ACHN (cell line): ENCODE measurements at places on chromosomes 4 and X.

- DNase-seq: peak; percentile 8
These were observed at the start of gene DKK2 for GRCh38 chr4:107035819-107036583. TSS of gene DKK2 (minus strand) at chr4:107036313. CDS start at chr4:107035591, 722 bp downstream.

- no peak for DNase-seq
These were observed 13.2 kb downstream of the PTTG2 start for GRCh38 chr4:37973441-37973840.

DNA sequence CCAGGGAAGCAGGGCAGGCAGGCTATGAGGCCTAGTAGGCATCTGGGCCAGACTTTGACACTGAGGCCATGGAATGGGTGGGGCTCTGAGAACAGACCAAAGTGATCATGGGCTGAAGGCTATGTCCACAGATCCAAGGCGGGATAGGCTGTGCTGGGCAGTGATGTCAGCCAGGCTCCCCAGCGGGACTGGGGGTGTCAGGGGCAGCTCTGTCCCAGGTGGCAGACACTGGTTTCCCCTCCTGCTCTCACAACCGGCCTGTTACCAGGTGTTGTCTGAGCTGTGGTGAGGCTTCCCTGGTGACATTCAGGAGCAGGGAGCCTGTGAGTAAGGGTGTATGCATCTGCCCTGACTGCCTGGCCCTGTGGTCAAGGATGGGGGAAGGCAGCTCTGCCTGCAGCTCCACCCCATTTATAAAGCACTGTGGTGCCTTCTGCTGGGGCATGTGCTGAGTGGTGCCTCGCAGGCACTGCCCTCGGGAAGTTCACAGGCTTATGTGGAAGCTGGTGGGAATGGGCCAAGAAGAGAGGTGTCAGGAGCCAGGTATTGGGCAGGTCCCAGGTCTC, 2.9 kb downstream of the IL9R start:
- DNase-seq: no peak

DNA sequence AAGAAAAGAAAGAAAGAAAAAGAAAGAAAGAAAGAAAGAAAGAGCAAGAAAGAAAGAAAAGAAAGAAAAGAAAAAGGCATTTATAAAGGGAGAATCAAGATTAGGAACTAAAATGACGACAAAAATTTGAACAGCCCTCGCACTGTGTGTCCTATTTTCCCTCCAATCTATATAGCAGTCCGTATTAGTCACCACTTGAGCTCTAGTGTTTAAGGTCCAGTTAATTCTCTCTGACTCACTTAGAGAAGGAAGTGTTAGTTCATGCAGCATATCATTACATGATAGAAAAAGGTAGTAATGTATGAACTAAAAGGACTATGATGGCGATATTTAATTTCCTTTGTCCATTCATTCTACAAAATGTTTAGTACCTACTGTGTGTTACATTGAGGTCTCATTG, 122.7 kb downstream of the CBLL2 start:
- peak; percentile 52 for DNase-seq

GRCh38 chrX:47772764-47773163, 63.9 kb upstream of the ZNF81 start:
- no peak for DNase-seq
